ENCODE measurements at places on chromosomes 5 and 9.

DNA sequence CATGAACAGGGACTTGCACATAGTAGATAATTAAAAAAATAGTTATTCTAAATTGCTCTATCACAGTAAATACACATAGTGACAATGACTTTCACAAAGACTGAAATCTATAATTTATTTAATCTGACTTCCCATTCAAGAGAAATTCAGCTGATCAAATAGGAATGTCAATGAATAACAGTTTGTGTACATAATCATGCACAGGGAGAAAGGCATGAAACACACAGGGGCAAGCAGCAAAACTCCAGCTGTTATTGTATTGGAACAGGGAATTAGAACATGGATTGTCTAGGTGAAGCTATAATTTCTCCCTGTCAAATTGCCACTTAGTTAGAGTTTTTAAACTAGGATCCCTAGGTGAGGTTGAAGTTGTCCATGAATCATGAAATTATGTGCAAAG is 99.9 kb downstream of the HCN1 start:
- no peak for DNase-seq

GRCh38 chr9:36218011-36218410 is 27.3 kb downstream of the CLTA start:
- DNase-seq: no peak

DNA sequence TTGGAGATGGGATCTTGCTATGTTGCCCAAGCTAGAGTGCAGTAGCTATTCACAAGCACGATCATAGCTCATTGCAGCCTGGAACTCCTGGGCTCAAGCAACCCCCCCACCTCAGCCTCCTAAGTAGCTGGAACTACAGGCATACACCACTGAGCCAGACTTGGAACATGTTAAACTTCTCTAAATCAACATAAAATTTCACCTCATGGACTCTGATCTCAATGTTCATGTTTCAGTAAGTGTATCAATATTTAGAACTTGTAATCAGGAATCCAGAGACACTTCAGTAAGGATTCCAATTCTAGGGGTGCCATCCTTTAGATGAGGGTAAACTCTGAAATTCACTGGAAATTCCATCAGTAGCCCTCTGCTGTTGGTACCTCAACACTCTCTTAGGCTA is 6.8 kb downstream of the GNE start:
- DNase-seq: no peak

GRCh38 chr9:114811966-114812636 is 6.3 kb upstream of the TNFSF15 start:
- DNase-seq: no peak

DNA sequence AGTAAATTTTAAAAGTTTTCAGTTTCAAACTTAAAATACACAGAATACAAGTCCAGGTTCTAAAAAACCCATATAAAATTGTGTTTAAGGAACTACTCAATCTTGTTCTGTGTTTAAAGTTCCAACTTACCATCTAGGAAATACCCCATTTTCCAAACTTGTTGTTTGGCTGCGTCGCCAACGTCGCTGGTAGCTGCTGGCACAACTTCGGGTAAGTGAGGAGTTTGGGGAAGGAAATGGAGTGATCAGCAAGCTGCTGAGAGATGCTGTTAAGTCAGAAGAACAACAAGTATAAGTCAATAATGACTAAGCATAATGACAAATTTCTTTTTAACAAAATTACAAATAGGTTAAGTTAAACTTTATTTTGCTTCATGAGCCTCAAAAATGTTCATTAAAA is 71.3 kb upstream of the RAPGEF6 start:
- no peak for DNase-seq

DNA sequence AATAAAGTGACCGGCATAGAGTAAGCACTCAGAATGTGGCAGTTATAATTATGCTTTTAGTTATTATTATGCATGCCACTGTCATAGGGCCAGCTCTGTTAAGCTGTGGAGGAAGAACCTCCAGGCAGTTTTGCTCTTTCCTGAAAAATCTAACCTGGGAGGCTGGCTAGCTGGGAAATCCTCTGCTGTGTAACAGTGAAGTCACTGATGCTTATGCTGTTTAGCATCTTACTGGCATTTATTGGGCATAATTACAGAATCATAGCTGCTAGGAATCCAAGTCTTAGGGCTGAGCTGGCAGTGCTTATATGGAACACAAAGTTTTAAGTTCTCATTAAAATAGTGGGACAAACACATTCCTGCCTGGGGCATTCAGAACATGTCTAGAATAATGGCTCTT is 5.5 kb upstream of the GSN start:
- no peak for DNase-seq

DNA sequence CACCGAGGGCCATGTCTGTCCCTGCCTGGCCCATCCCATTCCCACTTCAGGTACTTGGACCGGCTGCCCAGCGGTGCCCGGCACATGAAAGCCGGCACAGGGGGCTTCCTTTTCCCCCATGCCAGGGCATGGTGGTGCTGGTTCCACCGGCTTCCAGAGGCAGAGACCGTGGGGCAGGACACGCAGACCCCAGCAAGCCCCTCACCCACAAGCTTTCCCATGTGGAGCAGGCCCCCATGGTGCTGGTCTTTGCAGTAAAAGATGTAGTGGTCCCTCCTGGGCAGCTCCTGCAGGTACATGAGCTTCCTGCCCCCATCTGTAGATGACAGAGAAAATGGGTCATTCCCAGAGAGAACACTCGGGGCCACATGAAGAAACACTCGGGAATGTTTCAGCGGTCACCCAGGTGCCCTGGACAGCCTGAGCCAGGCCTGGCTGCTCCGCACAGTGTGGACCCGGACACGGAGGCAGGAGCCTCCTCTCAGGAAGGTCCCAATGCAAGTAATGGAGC is 2.0 kb downstream of the OBP2B start:
- no peak for DNase-seq

GRCh38 chr5:107739661-107740060 is 68.9 kb upstream of the EFNA5 start:
- no peak for DNase-seq

DNA sequence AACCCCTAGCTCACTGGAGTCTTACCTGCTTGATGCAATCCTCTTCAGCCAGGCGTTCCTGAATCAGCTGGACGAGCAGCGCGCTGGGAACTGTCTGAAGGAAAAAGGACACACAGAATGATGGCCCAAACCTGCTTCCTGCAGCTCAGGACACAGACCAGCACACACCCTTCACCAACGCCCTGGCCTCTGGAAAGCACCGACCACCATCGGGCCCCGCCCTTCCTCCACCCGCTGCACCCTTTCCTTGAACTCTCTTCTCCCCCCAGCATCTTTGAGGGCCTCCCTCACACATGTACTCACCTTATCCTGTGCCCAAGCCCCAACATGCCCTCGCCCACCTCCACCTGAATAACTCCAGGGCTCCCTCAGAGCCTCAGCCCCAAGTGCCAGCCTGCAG is 23.3 kb downstream of the AK8 start:
- no peak for DNase-seq

GRCh38 chr9:133986774-133987445 is 5.2 kb downstream of the VAV2 start:
- DNase-seq: no peak

DNA sequence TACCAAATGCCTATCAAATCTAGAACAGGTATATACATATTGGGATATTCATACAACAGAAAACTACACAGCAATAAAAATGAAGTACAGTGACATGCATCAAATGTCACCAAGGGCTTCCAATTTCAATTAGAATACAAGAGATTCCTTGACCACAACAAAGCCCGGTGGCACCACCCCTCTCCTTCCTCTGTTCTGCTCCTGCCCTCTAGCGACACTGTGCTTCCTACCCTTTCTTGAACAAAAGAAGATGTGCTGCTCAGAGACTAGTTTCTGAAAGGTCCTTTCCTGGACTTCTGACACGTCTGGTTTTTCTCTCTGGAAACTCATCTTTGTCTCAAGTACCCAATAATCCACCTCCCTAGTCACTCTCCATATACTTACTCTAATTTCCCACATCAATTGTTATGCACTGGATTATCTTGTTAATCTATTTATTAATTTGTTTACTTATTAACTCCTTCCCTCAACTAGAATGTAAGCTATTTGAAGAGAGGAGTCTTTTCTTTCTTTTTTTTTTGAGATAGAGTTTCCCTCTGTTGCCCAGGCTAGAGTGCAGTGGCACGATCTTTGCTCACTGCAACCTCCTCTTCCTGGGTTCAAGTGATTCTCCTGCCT is 70.4 kb upstream of the CTSV start:
- no peak for DNase-seq

DNA sequence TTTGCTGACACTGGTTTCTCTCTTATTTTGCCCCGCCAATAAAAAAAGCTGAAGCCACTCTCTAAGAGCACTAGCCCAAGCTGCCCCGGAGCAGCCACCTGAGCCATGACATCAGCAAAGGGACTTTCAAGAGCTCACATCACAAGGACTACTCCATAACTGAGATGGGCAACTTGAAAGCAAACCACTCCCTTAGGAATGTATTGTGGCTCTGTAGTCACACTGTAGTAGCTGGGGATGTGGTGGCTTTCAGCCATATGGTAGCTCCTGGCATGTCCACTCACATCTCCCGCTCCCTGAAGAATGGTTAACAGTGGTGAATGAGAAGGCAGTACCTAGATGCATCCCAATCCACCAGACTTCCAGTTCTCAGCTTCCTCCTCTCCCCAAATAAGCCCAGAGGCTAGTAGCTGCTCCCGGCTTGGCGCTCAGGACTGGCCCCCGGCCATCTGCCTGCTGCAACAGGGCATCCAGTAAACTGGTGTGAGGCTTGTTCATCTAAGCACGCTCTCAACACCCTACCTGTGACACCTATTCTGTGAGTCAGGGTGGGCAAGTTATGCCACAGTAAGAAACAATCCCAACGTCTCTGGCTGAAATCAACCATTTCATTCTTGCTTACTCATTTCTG is 63.7 kb downstream of the S1PR3 start:
- no peak for DNase-seq
